ENCODE measurements at places on chromosomes 16 and 17. TPM values are rescaled to one million over a fixed set of nuclear protein-coding genes. Genes with fewer than 3 reads are reported as not detected.

DNA sequence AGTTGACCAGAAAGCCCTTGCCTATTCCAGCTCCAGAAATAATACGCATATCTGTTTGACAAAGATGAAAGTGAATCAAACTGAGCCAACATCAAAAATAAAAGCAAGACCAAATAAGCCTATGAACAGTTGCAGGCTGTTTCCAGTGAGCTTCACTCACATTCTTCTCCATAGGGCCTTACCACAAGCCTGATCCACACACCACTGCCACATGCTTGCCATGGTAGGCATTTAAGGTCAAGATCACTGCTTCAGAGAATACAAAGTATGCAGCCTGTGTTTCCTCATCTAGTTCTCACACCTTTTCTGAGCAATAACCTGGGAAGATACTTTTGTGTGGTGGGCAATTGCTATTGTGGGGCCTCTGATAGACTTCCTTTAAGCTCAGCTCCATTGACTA, 1060.2 kb downstream of the CDH11 start:
- H3K4me1 ChIP-seq, result no peaks in the 10 kb centered on the region
- H3K4me3 ChIP-seq, result no peak overlapping the region
- no peaks in the 10 kb centered on the region for H3K36me3 ChIP-seq
- no peaks in the 10 kb centered on the region for H3K27me3 ChIP-seq

DNA sequence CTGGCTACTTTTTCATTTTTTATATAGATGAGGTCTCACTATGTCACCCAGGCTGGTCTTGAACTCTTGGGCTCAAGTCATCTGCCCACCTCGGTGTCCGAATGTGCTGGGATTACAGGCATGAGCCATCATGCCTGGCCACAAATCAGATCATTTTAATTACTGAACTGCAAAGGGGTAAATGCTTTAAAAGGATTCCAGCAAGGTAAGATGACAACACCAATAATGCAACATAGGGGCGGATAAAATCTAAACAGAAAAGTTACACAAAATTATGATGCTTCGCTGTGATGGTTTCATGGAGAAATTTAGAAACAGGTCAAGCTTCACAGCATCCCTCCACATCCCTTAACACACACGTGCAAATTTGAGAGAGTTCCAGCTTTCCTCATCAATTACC, 32.3 kb downstream of the AXIN1 start:
- peaks cover 45% of the 10 kb centered on the region for H3K4me1 ChIP-seq
- H3K27ac ChIP-seq, result no peak overlapping the region
- H3K36me3 ChIP-seq, result no peaks in the 10 kb centered on the region
- no peak overlapping the region for H3K4me3 ChIP-seq

GRCh38 chr16:82302042-82302727, 132.2 kb upstream of the MPHOSPH6 start:
- no peak for DNase-seq
- no peaks in the 10 kb centered on the region for H3K36me3 ChIP-seq
- peaks cover 1% of the 10 kb centered on the region for H3K27me3 ChIP-seq
- H3K4me1 ChIP-seq, result no peaks in the 10 kb centered on the region
- H3K4me3 ChIP-seq, result no peak overlapping the region

DNA sequence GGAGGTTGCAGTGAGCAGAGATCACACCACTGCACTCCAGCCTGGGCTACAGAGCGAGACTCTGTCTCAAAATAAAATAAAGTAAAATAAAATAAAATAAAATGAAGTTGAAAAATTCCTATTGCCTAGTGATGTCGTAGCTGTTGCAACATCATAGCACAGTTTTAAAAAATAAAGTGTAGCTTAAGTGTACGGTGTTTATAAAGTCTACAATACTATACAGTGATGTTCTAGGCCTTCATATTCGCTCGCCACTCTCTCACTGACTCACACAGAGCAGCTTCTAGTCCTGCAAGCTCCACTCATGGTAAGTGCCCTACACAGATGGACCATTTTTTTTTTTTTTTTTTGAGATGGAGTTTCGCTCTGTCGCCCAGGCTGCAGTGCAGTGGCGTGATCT, 43.5 kb upstream of the MNT start:
- no peak overlapping the region for H3K4me3 ChIP-seq
- DNase-seq, result no peak
- no peaks in the 10 kb centered on the region for H3K27me3 ChIP-seq
- no peak overlapping the region for H3K27ac ChIP-seq

Gene LPO
- not detected for total RNA-seq

DNA sequence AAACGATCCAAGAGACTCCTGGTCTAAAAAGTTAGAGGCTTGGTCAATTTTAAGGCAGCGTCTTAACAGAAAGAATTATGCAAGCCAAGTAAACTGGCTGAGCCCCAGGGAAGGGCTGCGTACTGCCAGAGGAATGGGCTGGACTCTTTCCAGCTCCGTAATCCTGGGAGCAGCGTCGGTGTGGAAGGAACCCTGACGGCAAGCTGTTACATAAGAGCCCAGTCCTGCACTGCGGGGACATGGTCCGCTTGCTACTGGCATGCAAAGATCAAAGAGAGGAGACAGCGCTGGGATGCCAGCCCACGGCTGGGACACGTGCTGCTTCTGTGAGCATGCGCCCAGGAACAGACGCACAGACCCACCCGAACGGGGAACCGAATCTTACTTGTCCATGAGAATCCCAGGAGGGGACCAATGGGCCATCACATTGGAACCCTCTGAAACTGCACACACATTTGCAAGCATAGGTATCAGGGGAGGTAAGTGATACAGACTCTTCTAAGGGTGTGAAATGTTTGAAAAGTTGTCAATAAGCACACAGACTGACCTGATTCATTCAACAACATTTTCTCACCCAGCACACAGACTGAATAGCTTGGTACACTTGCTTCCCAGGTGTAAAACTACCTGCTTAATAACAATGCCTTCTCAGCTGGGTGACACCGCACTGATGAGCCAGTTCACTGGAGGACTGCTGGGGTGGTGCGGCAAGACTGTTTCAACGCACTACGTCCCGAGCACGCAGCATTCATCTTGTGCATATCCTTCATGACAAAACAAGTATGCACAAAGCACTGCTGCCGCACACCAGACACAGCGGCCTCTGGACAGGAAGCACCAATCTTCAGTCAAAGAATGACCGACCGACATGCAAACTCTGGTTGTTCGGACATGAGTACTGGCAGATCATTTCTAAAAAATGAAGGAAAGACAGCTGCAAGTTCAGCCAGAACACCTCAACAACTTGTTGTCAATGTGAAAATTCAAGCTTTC, 94.9 kb downstream of the ANKRD11 start:
- DNase-seq, result no peak
- peaks cover 61% of the 10 kb centered on the region for H3K4me1 ChIP-seq
- no peak overlapping the region for H3K27ac ChIP-seq
- peaks cover 13% of the 10 kb centered on the region for H3K36me3 ChIP-seq
- H3K27me3 ChIP-seq, result no peaks in the 10 kb centered on the region

DNA sequence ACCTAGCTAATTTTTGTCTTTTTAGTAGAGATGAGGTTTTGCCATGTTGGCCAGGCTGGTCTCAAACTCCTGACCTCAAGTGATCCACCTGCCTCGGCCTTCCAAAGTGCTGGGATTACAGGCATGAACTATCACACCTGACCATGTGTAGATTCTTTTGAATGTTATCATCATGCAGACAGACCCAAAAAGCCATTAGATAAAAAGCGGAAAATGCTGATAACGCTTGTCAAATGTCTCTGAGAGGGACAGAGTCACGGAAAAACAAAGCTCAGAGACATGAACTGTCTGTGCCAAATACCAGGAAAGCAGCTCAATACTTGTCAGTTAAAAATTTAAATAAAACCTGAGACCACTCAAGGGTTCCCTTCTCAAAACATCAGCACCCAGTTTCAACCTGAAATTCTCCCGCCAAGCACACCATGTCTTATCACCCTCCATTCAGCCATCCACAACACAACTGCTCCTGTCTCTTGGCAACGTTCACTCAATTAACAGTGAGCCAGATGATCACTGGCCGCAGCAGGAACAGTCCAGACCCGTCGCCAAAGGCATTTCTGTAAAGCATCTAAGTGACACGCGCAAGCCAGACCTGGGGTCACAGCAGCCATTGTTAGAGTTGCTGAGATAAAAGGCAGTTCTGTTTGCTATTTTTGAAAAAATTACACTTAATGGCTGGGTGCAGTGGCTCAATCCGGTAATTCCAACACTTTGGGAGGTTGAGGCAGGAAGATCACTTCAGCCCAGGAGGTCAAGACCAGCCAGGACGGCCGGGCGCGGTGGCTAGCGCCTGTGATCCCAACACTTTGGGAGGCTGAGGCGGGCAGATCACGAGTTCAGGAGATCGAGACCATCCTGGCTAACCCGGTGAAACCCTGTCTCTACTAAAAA, 29.7 kb downstream of the FANCA start:
- peaks cover 26% of the 10 kb centered on the region for H3K4me1 ChIP-seq
- H3K4me3 ChIP-seq, result no peak overlapping the region
- no peak overlapping the region for H3K27ac ChIP-seq
- no peaks in the 10 kb centered on the region for H3K27me3 ChIP-seq
- no peak for DNase-seq

DNA sequence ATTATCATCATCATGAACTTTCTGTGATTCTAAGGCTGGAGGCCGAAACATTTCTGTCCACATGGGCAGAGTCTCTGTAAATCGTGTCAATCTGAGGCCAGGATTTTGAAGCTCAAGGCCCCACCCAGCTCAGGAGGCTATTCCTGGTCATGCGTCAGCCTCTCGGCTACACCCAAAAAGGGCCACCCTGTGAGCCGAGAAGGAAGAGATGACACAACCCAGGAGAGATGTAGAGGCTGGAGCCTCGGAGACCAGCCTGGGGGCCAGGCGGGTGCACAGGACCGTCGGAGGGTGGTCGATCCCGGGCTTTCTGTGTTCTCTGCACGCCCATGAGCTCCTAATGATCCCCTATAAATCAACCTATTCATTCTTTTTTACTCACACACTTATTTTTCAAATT, 1.1 kb upstream of the CACNG1 start:
- H3K4me3 ChIP-seq, result no peak overlapping the region
- no peak for DNase-seq
- H3K4me1 ChIP-seq, result no peaks in the 10 kb centered on the region
- no peaks in the 10 kb centered on the region for H3K27me3 ChIP-seq
- peaks cover 2% of the 10 kb centered on the region for H3K36me3 ChIP-seq
- no peak overlapping the region for H3K27ac ChIP-seq

Gene TBC1D3
- not detected for total RNA-seq

DNA sequence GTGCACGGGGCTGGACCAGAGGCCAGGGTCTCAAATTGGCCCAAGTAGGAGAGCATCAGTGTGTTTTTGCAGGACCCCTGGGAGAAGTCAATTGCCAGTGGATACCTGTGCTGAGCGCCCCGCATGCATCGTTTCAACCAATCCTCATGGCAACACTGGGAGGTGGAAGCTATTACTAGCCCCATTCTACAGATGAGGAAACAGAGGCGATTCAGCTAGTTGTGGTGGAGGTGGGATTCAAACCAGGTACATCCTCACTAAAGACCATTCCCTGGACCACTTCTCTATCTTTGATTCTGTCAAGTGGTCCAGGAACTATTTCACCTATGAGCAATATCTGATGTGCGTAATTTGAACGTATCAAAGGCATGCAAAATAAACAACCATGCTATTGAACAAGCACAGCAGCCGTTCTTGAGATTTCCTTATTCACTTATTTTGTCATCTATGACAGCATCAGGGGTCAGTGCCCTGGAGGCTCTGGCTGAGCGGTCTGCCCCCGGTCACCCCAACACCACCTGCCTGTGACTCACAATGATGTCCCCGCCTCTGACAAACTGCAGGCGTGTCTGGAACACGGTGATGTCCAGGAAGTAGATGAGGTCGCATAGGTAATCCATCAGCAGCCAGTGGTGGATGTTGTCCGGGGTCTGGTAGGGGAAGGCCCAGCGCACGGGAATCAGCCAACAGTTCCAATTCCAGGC, 54.0 kb downstream of the CNGB1 start:
- H3K4me3 ChIP-seq, result no peak overlapping the region
- H3K36me3 ChIP-seq, result no peaks in the 10 kb centered on the region

DNA sequence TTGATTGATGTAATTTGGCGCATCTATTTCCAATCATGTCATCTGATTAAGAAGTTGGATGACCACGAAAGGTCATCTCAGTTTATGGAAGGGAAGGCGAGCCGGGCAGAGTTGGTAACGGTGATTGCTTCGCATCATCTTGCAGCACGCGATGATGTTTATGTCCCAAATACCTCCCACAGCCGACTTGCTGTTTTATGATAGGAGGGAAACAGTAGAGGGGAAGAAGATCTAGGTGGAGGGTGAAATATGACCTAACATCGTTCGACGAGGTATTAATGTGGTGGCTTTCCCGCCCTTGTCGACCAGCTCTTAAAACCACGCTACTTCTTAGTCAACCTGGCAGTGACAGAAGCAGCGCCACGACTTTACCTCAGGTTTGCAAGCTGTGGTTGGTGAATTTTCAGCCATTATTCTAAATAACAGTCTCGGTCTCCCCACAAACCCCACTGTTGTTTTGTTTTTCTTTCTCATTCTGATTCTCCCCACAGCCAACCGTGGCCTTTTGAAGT, 805 bp upstream of the TANC2 start:
- H3K36me3 ChIP-seq, result no peaks in the 10 kb centered on the region
- peaks cover 28% of the 10 kb centered on the region for H3K4me1 ChIP-seq
- peak overlapping the region; percentile 84 for H3K4me3 ChIP-seq
- peaks cover 32% of the 10 kb centered on the region for H3K27me3 ChIP-seq

- peak overlapping the region; percentile 85 for H3K27ac ChIP-seq
- peaks cover 52% of the 10 kb centered on the region for H3K4me1 ChIP-seq
- DNase-seq, result peak; percentile 71
Measured at GRCh38 chr17:40515491-40516041, 14.1 kb upstream of the TNS4 start.

DNA sequence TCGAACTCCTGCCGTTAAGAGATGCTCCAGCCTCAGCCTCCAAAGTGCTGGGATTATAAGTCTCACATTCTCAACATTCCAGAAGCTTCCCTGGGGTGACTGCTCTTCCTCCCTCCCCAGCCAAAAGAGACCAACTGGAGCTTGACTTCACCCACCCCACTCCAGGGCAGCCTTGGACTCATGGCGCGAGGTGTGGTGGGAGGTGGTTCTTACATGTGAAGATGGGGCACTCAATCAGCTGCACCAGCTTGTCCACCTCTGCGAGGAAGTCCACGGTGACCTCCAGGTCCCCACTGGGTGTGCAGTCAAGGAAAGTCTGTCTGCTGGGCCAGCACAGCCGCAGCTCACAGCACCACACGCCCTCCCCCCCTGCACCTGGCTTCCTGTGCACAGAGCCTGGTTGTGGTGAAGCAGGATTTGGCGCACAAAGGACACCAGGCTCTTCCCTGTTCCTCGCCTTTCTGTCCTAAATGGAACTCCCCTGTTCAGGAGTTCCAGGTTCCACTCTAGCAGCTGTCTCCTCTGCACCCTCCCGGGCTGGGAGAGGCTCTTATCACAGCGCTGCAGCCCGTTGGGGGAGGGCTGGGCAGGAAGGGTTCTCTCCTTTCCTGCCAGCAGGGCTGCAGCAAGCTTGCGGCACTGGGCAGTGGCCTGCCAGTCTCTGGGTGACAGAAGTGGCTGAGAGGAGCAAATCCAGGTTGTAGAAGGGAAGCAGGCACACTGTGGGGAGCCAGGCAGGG, 9.6 kb upstream of the MTSS2 start:
- no peaks in the 10 kb centered on the region for H3K4me1 ChIP-seq
- H3K27me3 ChIP-seq, result no peaks in the 10 kb centered on the region
- H3K4me3 ChIP-seq, result no peak overlapping the region
- no peak for DNase-seq

- no peak overlapping the region for H3K4me3 ChIP-seq
- H3K27ac ChIP-seq, result no peak overlapping the region
- no peaks in the 10 kb centered on the region for H3K27me3 ChIP-seq
- peaks cover 16% of the 10 kb centered on the region for H3K4me1 ChIP-seq
Measured at GRCh38 chr17:65102788-65103187, 34.4 kb upstream of the RGS9 start.
